ENCODE measurements at places on chromosomes 4 and X.

- no peak for DNase-seq
These were observed 526.3 kb downstream of the SPRY1 start for GRCh38 chr4:123922847-123923246.

GRCh38 chrX:103806862-103807474 is 25.1 kb downstream of the RAB9B start:
- DNase-seq: no peak

- DNase-seq: no peak
These were observed 289.5 kb upstream of the BOD1L1 start for GRCh38 chr4:13917015-13917414.

GRCh38 chr4:88725986-88726385 is 28.4 kb upstream of the NAP1L5 start:
- DNase-seq: no peak

DNA sequence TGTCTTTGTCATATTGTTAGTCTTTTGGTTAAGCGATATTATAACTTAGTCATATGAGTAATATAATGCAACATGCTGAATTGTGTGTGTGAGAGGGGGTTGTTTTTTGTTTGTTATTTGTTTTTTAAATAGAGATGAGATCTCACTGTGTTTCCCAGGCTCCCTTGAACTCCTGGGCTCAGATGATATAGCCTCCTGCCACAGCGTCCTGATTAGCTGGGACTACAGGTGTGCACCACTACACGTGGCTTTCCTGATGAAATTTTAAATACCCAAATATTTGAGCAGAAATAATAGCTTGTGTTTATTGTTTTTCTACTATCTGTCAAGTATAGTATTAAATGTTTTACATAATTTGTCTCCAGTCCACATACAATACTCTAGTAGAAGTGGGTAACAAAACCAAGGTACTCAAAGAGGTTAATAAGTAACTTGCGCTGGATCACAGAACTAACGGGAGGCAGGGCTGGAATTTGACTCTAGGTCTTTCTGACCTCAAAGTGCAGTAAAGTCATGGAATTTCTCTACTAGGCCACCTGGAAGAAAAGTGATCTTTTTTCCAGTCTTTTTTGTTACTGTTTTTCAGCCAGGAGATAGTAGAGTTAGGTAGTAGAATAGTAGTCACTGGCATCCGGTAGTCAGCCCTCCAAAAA is 47.8 kb downstream of the CLCN3 start:
- no peak for DNase-seq

GRCh38 chrX:24643116-24643515 is 4.0 kb downstream of the PCYT1B start:
- DNase-seq: no peak

DNA sequence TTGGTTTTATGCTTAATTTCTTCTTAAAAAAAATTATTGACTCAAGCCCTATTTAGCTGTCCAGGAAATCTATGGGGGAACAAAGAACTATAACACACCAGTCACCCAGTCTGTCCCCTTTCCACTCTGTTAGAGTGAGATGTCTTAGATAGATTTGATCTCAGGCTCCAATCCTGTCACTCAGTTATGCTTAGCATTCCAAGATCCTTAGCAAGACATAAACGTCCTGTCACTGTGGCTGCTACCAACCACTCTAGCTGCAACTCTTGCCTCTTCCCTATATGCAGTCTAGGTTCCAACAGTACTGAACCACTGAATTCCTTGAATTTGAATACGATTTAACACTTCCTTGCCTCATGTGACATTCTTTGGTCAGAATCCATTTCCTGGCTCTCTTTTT is 241.9 kb upstream of the NWD2 start:
- DNase-seq: no peak

GRCh38 chr4:42844422-42845070 is 48.0 kb upstream of the GRXCR1 start:
- no peak for DNase-seq

DNA sequence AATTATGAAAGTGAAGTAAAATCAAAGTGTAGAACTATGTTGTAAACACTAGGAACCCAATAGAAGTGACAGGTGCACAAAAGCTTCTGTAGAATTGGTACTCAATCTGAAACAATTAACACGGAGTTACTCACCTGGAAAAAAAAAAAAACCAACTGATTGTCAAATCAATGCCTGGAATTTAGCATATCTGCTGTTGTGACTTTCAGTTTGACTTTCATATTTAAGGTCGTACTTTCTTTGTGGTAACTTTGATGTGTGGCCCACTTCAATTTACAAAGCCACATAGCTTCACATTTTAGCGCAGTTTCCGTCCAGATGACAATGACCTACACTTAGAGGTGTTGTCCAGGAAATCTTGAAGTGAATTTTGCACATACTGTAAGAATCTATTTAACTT is 1124.9 kb downstream of the STIM2 start:
- DNase-seq: no peak

Data from CD4-positive, alpha-beta T cell treated with Interferon gamma for 1 hour (primary cell).